H4 (cell line): ENCODE measurements at places on chromosomes 16 and 17. TPM values are rescaled to one million over a fixed set of nuclear protein-coding genes. Genes with fewer than 3 reads are reported as not detected.

Gene TBX21
- total RNA-seq = 0.10 TPM in 1 of 2 replicates, not detected in the other

Gene ARL6IP1
- 291 and 353 TPM in 2 replicates for total RNA-seq

Gene SEZ6
- total RNA-seq = not detected in 2 replicates

Gene GPATCH8
- total RNA-seq = 7.4 and 15.0 TPM in 2 replicates

Gene MYH8
- total RNA-seq = 0.15 and 0.18 TPM in 2 replicates

Gene DCTN5
- total RNA-seq = 74.7 and 75.2 TPM in 2 replicates
